ENCODE measurements at places on chromosomes 5 and 9. TPM values are rescaled to one million over a fixed set of nuclear protein-coding genes. Genes with fewer than 3 reads are reported as not detected.

DNA sequence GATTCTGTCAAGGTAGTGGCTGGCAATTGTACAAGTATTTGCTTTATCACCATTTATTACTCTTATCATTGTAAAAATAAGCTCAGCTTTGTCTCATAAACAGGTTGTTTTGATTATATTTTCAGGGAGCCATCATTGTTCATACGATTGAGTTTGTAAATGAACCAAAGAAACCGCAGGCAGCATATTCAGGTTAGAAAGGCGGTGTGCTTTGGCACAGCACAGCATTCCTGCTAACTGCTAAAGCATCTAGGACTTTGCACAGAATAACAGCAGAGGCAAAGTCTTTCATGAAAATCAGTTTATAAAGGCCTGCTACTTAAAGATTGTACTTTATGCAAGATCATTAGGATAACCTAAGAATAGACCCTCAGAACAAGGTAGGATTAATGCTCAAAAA, 281.5 kb upstream of the SLC24A2 start:
- H3K4me1 ChIP-seq: no peaks in the 10 kb centered on the region
- H3K4me3 ChIP-seq: no peak overlapping the region
- H3K27me3 ChIP-seq: peaks cover 5% of the 10 kb centered on the region

DNA sequence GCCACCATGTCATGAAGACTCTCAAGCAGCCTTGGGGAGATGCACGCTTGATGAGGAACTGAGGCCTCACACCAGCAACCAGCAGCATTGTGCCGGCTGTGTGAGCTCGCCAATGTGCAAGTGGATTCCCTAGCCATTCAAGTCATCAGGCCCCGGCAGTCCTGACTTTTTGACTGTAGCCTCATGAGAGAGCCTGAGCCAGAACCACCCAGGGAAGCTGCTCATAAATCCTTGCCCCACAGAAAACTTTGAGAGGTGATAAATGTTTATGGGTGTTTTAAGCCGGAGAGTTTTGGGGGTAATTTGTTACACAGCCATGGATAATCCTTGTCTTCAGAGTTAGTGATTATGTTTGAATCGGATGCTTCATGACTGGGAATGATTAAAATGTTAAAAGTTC, 44.7 kb downstream of the FAM240B start:
- H3K27me3 ChIP-seq: peaks cover 10% of the 10 kb centered on the region
- no peak overlapping the region for H3K4me3 ChIP-seq
- DNase-seq: no peak
- peaks cover 17% of the 10 kb centered on the region for H3K4me1 ChIP-seq
- H3K27ac ChIP-seq: no peak overlapping the region

- DNase-seq: no peak
- H3K36me3 ChIP-seq: no peaks in the 10 kb centered on the region
- H3K4me3 ChIP-seq: no peak overlapping the region
- H3K27me3 ChIP-seq: peaks cover 36% of the 10 kb centered on the region
Observed at GRCh38 chr5:88878976-88879375, 4.0 kb downstream of the MEF2C start.

DNA sequence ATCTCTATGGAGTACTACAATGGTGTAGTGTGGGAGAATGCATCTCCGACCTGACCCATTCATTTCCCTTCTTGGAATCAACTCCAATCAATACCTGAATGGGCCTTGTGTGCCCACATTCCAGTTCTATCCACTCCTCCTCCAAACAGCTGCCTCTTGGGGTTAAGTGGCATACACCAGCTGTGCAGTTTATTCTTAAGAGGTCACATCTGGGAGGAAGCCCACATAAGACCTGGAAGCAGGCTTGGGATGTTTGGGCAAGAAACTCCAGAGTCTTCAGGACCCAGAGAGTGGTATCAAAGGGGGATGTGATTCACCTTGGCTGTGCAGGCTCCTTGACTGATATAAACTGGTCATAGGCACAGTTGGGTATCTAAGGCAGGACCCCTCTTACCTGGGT, 46.0 kb downstream of the ACTBL2 start:
- H3K27ac ChIP-seq: no peak overlapping the region
- H3K4me3 ChIP-seq: no peak overlapping the region
- DNase-seq: no peak
- no peaks in the 10 kb centered on the region for H3K4me1 ChIP-seq

- H3K4me3 ChIP-seq: no peak overlapping the region
- no peak overlapping the region for H3K27ac ChIP-seq
- H3K4me1 ChIP-seq: no peaks in the 10 kb centered on the region
- no peaks in the 10 kb centered on the region for H3K27me3 ChIP-seq
Observed at GRCh38 chr9:125687163-125687863, 19.7 kb downstream of the MAPKAP1 start.

- H3K27ac ChIP-seq: no peak overlapping the region
- H3K4me1 ChIP-seq: peaks cover 3% of the 10 kb centered on the region
- peaks cover 2% of the 10 kb centered on the region for H3K27me3 ChIP-seq
- H3K36me3 ChIP-seq: no peaks in the 10 kb centered on the region
- H3K4me3 ChIP-seq: no peak overlapping the region
Observed at GRCh38 chr5:56459394-56460194, 226.5 kb upstream of the ANKRD55 start.

The IFNA13 gene
- total RNA-seq: not detected

The SH3TC2 gene
- total RNA-seq: not detected

The PCDHGA7 gene
- not detected for total RNA-seq

Data from activated CD4-positive, alpha-beta memory T cell treated with anti-CD3 and anti-CD28 coated beads, Interleukin-2, amount 10 ng/mL, durations not matched to agents 7 days and 5 days (primary cell).